Ureter (tissue), 1 donor: ENCODE measurements at places on chromosomes 6 and 20. TPM values are rescaled to one million over a fixed set of nuclear protein-coding genes. Genes with fewer than 3 reads are reported as not detected.

Gene LTA
- not detected for total RNA-seq

- no peak for DNase-seq
Measured at GRCh38 chr6:134701301-134701700, 248.6 kb downstream of the ALDH8A1 start.

Gene SLC22A23
- 42.4 TPM for total RNA-seq

Gene PBOV1
- not detected for total RNA-seq

- no peak for DNase-seq
Measured at GRCh38 chr6:47362857-47363461, 53.3 kb upstream of the TNFRSF21 start.

DNA sequence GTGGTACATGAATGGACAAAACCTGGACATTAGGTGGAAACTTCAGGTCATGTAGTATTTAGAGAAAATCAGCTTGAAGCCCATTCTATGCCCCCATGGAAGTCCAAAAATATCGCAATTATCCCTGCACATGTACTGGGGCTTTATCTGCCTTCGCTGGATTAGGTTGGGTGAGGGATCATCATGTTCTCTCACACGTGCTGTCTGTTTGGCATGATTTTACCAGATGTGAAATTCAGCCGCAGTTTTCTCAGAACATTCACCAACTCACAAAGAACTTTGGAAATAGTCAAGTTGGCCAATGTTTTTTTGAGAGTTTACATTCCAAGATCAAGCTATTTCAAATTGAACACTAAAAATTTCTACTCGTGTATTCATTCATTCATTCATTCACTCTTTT is 459.8 kb upstream of the CITED2 start:
- no peak for DNase-seq

Gene MAFB
- 17.3 TPM for total RNA-seq

DNA sequence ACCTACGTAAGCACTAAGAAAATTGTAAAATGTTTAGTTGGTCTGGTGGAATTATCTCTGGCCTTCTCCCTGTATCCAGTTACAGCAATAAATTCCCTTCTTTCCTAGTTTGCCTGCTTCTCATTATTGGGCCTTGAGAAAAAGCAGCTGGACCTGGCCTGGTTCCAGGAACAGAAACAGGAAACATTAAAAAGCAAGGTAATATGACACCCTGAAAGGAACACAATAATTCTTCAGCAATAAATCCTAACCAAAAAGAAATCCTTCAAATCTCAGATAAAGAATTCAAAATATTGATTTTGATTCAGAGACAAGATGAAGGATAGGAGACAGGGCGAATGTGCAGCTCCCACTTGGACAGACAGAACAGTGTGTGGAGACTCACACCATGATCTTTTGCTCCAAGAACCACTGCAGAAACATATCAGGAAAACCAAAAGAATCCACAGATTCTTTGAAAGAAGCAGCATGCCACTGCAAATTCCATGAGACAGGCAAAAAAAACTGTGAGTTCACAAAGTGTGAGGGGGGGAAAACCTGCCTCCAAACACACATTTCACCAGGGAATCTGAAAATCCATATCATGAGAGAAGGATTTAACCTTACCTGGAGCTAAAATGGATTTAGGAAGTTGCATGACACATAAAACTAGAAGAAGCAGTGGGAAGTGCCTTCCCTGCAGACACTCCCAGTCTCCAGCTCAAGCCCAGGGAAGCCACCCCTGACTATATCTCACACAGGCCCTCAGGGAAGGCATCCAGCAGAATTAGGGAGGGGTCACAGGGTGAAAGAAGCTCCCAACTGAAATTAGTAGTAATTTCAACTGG is 28.9 kb downstream of the TREM1 start:
- no peak for DNase-seq

DNA sequence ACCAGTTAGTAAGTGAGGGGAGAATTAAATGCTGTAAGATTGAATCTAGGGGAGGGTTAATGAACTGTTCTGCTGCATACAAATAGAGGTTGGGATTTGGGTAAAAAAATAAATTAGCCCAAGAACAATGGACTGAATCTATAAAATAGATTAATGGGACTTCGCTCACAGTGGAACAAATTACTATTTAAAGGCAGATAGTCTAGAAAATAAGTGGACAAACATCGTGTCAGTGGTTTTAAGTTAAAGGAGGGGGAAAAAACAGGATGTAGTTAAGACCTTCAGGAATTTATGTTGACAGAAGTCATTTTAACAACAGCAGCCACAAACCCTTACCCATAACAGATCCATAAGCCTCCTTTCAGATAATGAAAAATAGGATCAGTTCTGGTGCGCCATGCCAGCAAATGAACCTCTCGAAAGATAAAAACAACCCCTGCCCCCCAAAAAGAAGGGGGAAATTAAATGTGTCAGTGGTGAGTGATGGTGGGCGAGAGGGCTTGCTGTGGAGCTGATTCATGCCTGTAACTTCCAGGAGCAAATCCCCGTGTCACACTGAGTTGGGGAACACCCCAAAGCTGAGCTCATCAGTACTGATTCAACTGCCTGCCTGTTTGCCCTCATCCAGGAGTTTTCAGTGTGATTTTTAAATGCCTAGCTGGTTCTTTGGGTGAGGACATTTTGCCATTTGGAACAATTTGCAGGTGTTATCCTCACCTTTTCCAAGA is 86.8 kb downstream of the PPP1R14C start:
- no peak for DNase-seq

Gene MRPL14
- total RNA-seq, result 30.4 TPM

GRCh38 chr6:163525926-163526325 is 111.4 kb downstream of the QKI start:
- no peak for DNase-seq

DNA sequence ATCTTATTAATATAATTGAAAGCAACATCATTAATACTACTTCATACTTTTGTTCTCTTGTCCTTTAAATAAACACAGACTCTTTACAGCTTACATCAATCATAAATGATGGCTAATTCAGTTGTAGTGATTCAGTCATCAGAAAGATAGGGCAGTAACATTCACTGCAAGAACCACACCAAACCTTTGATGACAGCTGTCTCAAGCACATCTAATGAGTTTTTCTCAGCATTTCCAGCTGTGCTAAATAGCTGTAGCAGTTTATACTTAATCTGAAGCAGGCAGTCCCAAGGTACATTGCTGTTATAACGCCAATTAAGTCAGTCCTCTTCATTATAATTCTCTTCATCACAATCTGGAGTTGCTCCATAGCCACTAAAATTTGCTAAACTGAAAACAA is 45.7 kb downstream of the PREP start:
- DNase-seq, result no peak

Gene RALGAPB
- total RNA-seq, result 67.9 TPM

DNA sequence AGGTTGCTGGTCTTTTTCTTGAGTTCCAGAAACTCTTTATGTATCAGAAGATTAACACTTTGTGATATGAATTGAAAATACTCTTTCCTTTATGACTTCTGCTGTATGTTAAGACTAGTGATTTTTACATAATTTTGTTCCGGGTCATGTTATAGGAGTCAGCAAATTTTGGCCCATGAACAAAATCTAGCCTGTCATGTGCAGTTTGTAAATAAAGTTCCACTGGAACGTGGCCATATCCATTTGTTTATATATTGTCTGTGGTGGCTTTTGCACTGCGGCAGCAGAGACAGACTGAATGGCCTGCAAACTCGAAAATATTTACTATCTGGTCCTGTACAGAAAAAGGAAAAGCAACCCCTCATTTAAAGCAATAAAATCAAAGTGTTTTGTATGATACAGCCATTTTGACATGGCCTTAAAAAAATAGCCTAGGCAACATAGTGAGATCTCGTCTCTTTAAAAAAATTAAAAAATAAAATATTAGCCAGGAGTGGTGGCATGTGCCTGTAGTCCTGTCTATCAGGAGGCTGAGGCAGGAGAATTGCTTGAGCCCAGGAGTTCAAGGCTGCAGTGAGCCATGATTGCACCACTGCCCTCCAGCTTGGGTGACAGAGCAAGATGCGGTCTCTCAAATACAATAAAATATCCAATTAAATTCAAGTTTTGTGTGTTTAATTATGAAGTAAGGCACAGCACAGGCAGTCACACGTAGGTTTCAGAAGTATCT is 36.9 kb downstream of the SNX9 start:
- no peak for DNase-seq

DNA sequence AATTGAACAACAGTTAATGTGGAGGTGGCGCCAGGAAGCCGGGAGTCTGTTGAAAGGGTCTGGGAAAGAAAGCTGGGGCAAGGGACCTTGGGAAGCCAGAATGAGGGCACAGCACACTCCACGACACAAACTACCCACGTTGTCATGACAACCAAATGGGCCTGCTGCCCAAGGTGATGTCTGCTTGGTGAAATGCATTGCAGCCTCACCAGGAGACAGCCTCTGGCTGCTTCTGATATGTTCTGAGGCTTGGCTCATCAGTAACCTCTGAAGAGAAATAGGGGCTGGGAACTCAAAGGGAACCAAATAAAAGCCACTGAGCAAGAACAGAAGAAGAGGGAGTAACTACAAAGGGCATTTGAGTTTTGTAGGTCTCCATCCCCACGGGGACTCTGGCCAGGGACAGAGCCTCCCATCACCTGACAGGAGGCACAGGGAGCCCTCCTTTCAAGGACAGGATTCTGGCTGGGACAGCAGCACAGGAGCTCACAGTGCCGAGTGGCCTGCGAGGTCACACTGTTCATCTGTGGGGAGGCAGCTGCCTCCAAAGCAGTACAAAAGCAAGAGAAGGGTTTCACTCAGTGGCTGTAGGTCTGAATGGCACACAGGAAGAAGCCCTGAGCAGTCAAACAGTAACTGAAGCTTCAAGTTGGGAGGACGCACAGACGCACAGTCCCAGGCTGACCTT is 44.6 kb upstream of the KCNK16 start:
- no peak for DNase-seq

Gene RFX6
- total RNA-seq, result not detected

Gene FRK
- 11.5 TPM for total RNA-seq

- no peak for DNase-seq
Measured at GRCh38 chr20:9342651-9343050, 171.7 kb upstream of the LAMP5 start.

DNA sequence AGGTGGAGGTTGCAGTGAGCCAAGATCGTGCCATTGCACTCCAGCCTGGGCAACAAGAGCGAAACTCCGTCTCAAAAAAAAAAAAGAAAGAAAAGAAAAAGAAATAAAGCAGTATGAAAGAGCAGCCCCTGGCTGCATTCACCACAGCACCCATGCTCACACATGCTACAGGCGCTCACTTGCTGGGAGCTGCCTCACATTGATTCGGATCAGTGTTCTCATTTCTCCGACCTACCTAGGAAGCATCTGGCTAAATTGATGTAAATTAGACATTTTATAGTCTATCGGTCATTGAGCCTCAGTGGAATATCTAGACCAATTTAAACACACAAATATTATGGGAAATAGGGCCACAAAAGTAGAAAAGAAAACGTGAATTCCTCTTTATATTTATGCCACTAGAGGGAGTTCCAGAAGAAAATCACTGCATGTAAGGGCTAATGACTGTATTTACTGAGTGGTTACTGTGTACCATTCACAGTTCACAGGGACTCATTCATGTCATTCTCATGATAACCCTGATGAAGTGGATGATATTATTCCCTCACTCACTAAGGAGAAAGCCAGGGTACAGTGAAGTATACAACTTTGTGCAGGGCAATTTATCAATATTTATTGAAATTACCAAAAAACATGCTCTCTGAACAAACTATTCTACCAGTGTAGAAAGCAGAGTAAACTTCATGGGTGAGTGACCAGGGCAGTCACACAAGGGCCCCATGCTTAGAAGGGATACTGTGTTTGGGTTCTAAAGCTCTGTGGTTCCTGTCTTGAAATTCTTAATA is 5.3 kb upstream of the MOG start:
- no peak for DNase-seq

DNA sequence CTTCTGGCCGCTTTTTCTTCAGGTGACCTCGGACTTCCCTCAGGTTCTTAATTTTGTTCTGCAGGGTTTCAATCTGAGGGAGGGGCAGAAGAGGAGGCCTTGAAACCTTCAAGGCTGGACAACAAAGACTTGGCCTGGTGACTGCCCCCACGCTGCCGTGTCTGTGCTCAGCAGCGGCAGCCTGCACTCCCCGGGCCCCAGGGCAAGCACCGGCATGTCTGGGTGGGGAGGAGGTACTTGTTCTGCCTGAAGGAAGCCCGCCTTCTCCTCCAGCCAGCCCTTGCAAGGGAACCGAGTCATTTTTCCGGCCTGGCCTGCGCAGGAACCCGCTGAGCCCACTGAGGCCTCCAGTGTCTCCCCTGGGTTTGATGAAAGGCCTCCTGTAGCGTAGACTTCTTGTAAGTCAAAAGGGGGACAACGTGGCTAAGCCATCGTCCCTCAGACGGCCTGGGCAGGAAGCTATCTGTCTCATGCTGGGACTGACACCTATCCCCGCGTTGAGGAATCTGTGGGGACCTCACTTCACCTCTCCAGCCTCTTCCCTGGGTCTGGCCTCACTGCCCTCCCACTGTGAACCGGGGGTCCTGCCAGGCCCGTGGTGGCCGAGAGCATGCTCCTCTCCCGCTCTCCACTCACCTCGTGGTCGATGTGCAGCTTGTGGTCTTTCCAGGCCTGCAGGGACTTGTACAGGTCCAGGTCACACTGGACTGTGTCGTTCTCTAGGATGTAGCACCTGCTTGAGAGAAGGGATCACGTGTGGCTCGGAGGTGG is 119.9 kb downstream of the SULF2 start:
- peak; percentile 84 for DNase-seq

- DNase-seq, result peak; percentile 14
Measured at GRCh38 chr6:149984773-149985172, 21.0 kb downstream of the ULBP1 start.

Gene ESR1
- 9.6 TPM for total RNA-seq

- DNase-seq, result peak; percentile 52
Measured at GRCh38 chr6:12605888-12606345, 110.7 kb upstream of the PHACTR1 start.

DNA sequence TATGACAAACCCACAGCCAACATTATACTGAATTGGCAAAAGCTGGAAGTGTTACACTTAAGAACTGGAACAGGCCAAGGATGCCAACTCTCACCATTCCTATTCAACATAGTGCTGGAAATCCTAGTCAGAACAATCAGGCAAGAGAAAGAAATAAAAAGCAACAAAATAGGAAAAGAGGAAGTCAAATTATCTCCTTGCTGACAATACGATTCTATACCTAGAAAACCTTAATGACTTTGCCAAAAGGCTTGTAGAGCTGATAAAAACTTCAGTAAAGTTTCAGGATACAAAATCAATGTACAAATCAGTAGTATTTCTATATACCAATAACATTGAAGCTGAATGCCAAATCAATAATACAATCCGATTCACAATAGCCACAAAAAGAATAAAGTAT is 32.4 kb downstream of the OR5V1 start:
- no peak for DNase-seq
